Amygdala (tissue), 56 donors: ENCODE measurements at places on chromosomes 7 and 10.

DNA sequence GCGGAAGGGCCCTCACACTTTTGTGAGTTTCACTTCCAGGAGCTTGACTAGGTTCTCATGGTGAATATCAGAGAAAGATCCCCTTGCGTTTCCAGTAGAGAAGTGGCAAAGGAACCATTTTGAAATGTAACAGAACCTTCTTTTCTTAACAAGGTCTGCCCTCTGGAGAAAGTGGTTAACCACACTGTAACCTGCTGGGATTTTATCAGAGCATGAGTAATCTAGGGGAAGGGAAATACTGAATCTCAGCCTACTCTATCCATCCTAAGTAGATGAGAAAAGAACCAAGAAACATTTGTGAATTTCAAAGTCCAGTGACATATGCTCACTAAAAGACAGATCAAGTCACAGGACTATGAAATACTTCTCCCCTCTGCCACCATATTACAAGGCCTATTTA lies 235.5 kb downstream of the ZEB1 start:
- DNase-seq, result no peak

DNA sequence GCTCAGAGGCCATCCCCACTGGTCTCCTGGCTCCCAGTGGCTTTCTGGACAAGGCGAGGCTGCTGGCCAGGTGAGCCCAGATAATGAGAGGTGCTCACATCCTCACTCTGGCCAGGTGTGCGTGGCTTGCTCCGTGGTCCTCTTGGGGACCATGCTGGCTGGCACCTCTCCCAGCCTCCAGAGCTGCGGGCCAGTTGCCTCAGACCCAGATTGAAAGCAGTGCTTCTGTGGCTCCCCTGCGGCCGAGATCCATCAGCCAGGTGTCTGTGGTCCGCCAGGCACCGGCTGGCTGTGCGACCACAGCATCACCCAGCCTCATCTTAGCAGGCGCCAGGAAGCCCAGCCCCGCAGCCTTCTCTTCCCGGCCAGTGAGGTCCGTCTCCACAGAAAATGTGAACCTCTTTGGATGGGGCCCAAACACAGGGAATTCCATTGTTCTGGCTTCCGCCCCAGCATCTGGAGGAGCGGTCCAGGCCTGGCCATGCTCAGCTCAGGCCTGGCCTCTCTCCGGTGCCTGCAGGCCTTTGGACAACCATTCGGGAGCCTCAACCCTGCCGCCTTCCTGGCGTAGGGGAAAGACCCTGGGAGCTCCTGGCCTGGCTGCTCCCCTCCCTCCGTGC lies 5.2 kb upstream of the TTYH3 start:
- no peak for DNase-seq

DNA sequence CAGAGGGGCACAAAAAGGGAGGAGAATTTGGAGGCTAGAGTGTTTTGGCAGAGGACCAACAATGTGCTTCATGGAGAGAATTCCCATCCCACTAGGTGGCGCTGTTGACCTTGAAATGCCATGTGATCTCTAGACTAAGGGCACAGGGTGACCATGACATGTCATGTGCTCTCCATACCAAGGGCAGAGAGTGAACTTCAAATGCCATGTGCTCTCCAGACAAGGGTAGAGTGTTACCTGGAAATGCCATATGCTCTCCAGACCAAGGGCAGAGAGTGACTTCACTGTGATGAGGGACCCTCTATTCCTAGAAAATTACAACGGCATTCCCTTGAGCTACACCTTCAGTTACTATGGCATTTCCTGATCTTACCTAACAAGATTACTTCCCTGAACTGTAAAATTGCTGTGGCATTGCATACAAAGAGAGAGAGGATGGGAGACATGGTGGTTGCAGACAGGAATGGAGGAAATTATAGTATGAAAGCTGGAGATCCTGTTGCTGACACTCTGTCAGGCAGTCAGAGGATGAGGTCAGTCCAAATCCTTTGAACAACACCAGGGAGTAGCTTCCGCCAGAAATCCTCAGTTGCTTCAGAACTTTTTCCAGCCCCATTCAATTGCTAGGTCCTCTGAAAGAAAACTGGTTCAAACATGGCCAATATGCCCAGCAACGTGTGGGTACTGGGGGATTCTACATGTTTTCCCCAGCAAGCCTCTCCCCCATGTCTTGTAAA lies 60.9 kb upstream of the ACSM6 start:
- DNase-seq, result no peak

DNA sequence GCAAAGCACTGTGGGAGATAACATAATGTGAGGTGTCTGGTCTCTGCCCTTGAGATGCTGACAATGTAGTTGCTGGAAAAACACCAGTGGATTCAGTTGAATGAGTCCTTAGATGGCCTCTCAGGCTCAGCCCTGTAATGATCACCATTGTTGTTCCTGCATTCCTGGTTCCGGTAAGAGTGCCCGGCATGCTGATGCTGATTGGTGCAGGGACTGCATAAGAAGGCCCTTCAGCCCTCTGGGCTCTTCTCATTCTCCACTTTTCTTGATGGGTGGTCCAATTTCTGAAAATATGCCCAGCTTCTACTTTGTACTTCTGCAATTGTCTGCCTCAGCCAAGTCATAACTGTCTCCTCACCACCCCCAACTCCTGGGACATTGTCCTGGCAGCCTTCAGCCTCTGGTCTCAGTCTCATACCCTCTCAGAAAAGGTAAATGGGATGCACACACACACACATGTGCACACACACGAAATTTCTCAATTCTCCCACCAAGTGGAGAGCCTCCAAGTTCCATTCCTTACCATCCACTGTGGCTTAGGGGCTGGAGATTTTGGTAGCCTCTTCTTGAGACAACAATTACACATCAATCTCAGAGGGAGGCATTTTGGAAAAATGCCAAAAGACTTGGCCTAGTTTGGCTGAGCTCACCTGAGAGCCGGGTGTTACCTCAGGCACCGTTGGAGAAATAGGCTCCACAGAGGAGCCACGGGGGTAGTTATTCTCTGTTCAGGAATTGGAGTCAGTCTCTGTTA lies 314.9 kb downstream of the RPS24 start:
- no peak for DNase-seq

DNA sequence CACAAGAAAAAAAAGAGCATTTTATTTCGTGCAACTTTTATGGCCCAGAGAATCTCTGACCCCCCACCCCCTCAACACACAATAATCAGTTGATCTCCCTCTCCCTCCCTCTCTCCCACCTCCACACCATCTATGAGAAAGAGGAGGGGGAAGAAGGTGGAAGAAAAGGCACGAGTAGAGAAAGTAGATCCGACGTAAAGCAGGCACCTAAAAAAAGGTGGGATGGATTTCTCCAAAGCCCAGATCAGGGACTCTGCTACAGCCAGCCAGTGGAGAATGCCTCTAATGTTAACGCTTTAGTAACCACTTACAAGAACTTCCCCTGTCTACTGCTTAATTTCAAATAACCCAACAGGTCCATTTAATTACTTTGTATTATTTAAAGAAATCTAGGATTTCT lies 24.4 kb downstream of the KMT2C start:
- no peak for DNase-seq

GRCh38 chr10:107994621-107995270 lies 830.2 kb upstream of the SORCS1 start:
- no peak for DNase-seq

DNA sequence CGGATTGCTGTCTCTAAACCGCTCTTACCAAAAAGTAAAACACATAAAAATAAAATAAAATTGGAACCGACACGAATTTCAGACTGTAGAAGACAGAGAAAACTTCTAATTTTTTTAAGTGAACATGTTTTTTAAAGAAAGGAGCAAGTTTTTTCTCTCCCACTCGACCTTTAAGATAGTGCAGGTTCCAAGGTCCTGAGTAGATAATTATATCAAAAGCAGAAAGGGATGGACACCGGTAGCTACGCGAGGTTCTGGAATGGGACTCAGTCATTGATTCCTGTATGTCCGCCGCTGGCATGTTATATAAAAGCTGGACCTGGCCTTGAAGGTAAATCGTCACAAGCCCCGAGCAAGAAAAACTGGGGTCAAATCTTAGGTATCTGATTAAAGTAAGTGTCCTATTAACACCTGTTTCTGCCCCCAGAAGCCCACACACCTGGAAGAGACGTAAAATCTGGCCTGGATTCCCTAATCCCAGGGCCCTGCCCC lies 462 bp upstream of the CISD1 start:
- no peak for DNase-seq

DNA sequence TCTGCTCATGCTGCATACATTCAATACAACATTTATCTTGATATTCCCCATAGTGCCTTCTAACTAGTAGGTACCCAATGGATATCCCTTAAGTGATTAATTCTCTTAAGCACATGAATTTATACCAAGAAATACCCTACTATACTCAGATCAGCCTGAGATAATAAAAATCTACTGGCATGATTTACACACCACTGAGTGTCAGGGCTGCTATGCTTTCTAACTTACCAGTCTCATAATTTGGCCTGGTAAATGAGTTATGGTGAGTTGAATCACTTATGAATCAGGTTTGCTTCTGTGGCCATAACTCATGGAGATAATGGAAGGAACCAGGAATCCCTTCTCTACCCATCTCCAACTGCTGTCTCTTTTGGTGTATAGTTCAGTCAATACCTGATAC lies 122.8 kb downstream of the THSD7A start:
- no peak for DNase-seq

- no peak for DNase-seq
Observed at GRCh38 chr10:116620423-116621400, at the start of gene PNLIPRP2. Gene PNLIPRP2, plus strand, starts transcription at chr10:116620953.

GRCh38 chr10:1210667-1211066 lies 154.5 kb downstream of the WDR37 start:
- no peak for DNase-seq

DNA sequence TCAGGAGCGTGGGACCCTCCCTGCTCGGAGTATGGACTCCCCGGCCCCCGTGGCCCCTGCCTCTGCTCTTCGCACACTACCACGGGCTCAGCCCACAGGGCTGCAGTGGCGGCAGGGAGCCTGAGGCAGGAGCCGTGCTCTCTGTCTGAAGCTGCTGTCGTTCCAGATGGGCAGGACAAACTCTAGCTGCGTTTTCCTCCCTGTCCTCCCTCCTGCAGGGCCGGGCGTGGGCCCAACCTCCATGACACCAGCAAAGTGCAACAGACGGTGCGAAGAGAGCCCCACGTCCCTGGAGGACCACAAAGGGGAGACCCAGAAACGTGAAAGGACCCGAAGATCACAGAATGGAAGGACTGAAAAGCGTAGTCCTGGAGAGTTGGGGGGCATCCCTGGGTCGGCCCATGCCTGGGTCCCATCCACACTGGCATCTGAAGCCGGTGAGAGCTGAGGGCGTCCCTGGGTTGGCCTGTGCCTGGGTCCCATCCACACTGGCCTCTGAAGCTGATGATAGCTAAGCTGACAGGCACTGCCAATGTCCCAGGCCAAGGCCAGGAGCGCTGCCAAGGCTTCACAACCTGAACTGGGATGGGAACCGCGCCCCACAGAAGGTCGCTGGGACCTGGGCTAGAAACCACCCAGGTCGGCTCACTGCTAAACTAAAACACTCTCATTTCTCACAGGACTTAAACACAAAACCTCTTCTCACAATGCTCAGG lies 267.0 kb downstream of the MAD1L1 start:
- DNase-seq, result no peak

DNA sequence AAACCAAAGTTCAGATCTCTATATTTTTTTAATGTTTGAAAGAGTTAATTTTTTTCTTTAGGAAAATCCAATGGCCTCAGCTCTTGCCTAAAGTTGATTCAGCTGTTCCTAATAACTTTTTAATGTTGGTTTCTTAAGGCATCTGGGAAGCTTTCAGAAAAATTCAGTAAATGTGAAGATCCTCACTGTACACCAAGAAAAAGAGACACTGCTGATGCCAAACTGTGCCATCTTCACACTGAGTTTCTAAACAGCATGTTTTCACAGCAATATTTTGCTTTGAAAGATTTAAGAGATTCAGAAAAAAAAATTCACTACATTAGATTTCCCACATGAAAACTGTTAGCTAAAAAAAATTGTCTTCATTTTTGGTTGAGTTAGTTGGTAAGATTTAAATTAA lies 249.4 kb downstream of the NEBL start:
- DNase-seq, result no peak

GRCh38 chr10:123858077-123858681 lies 33.4 kb downstream of the CPXM2 start:
- no peak for DNase-seq

DNA sequence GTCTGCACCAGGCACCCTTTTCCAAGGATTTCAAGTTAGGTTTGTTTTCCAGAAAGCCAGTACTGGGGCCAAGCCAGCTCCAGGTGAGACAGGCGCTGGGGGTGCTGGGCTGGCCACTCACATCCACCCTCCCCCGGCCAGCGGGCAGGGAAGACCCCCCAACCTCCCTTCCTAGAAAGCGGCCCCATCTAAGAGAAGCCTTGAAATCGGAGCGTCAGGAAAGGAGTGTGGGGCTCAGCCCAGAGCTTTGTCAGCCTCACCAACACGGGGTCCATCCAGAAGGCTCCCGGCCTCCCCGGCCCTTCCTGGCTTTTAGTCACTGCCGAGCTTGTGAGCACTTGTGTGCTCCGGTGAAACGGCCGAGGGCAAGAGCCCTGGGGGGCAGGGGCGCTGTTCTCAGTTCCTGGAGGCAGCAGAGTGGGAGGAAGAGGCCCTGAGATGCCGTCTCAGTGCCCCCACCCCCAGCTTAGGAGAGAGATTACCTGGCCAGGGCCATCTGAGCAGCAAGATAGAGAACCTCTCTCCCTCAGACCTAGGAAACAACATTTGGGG lies 39.6 kb downstream of the PDGFA start:
- DNase-seq, result no peak

DNA sequence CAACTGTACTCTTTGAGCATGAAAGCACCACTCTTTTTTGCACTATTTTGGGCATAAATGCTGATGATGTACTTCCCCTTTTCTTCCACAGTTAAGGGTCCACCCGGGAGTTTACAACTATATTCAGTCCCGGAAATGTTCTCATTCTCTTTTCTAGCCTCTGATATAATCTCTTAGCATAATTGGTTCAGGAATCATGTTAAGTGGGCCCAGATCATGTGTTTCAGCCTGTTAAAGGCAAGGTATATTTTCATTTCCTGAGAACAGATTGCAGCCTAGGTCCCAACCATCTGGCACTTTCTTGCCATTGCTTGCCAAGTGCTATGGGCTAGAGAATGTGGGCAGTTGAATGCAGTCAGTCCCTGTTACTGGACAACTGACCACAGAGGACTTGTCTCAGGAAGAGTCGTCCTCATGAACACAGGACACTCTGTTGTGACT lies 111.4 kb upstream of the GLCCI1 start:
- no peak for DNase-seq

- DNase-seq, result no peak
Observed at GRCh38 chr10:3294919-3295581, 122.5 kb upstream of the PITRM1 start.

DNA sequence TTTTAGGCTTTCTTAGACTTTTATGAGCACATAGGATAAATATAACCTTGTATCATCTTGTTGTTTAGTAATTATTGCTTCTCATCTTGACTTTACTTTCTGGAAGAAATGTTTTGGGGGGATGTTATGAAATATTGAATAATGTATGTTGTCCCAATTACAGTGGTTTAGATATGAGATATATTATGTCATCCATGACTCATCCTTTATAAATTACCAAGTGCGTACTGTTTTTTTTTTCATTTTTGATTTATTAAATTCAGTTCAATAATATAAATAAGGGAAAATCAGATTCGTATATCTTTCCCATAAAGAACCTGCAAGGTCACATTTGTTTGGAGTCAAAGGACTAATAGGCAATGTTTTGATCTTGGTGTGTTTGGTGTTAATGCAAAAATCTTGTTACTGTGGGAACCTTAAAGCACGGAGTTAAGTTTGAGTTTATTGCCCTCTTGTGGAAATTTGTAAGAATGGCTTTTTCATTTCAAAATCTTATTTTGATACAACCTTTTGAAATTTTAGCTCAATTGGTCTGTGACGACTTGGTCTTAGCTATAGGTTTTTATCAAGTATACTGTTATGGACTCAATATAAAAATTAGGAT lies 108.6 kb downstream of the SRI start:
- DNase-seq, result no peak

GRCh38 chr7:27991006-27991528 lies 189.5 kb downstream of the JAZF1 start:
- DNase-seq, result no peak
